AG04450 (cell line): ENCODE measurements at places on chromosomes 7 and 10.

- no peak for DNase-seq
Measured at GRCh38 chr10:97538411-97538810, 34.2 kb upstream of the ANKRD2 start.

DNA sequence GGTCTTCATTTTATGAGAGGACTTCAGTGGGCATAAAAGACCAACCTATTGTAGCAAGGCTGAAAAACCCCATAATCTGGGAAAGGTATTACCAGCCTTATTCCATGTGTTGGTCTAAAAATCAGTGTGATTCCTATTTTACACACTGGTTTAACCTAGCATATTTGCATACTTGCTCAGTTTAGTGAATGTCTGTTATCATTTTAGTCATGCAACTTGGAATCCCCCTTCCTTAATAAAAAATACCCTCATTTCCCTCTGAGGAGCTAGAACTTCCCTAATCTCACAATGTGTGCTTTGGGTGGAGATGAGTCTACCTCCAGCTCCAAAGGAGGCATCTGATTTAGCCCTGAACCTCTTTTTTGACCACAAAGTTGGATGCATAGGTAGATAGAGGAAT is 312.8 kb upstream of the SORCS1 start:
- DNase-seq = no peak

DNA sequence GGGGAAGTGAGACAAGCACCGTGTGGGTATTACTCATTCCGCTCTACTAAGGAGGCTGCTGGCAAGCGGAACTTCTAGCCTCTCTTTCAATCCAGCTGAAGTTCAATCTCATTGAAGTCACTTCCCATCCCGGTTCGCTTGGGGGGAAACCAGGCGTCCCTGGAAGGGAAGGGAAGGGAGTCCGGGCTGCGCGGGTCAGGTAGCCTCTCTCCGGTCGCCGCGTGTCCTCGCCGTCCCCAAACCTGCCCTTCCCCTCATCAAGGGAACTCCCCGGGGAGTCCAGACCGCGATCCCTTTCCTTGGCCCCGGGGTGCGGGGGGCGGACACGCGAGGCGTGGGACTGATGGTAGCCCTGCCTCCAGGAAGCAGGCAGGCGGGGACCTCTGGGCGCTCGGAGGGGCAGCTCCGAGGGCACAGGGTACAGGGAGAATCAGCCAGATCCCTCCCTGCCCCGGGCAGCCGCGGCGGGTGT is 598 bp upstream of the ZEB1 start:
- no peak for DNase-seq

- DNase-seq = no peak
Measured at GRCh38 chr7:1917221-1918062, 247.4 kb downstream of the ELFN1 start.

GRCh38 chr10:121076776-121077715 is 225.9 kb downstream of the WDR11 start:
- no peak for DNase-seq
